ENCODE measurements at places on chromosomes 5 and 9. TPM values are rescaled to one million over a fixed set of nuclear protein-coding genes. Genes with fewer than 3 reads are reported as not detected.

TMEM252 gene
- not detected for total RNA-seq

DNA sequence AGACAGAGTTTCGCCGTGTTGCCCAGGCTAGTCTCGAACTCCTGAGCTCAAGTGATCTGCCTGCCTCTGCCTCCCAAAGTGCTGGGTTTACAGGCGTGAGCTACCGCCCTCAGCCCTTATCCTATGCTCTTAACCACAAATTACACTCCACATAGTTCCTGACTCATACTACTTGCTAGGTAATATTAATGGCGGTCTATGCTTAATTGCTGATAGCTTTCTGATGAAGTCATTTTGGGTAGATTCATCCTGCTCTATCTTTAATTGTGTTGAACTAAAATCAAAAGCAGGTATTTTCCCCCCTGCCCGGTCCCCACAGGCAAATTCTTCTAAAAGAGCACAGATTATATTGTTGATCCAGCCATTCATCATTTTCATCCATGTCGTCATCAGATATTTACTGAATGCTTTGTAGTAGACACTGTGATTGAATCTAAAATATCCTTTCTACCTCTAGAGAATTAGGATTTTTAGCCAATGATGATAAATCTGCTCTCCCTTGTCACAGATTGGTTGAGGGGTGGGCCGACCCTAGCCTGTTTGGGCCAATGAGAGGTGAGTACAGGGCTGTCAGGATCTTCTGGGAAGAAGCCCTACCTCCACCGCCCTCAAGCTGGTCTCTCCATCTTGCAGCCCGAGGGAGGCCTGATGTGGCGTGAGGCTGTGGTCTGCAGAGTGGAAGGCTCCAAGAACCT is 144.8 kb downstream of the NR3C1 start:
- DNase-seq, result no peak

LIX1 gene
- not detected for total RNA-seq

RASGRF2 gene
- total RNA-seq, result 25.9 TPM

DNA sequence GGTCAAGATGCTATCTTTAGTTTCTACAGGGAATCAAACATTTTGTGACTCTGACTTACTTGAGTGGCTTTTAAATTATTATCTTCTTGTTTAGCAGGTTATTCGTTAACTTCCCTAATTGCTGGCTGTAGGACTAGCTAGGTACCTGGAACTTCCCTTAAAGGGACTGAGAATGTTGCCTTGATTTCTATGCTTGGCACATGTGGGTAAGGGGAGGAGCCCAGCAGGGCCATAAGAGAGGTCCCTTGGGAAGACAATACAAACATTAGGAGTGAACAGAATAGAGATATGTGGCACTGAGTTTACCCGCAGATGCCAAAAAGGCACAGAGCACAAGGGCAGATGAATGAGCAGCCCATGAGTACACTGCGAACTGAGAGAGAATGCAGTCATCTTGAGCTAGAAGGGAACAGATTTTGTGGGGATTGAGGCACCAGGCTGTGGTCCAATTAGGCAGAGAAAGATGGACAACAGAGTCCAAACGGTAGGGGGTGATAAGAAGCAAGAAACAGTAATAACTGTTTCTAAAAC is 9.8 kb downstream of the CKMT2 start:
- no peak for DNase-seq

- DNase-seq, result no peak
These were observed 1.7 kb downstream of the GRIN3A start for GRCh38 chr9:101736717-101737116.

DNA sequence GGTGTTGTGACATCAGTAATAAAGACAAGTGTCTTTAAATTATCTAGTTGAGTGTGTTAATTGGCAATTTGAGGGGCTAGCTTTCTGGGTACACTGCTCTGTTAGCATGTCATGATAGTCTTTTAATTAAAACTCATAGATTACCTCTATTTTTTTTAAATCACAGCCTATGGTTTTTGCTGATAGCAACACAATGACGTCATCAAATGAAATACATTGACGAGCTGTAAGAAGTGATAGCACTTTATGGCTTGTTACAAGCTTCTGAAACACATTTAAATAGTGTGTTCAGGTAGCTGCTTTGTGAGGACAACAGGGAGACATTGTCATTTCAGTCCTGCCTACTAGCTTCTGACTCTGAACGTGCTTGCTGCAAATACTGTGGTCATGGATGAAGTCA is 600.5 kb upstream of the EDIL3 start:
- no peak for DNase-seq

PCDHGB3 gene
- total RNA-seq, result 0.62 TPM

GRCh38 chr5:151738125-151738848 is 20.1 kb downstream of the ATOX1 start:
- no peak for DNase-seq

DNA sequence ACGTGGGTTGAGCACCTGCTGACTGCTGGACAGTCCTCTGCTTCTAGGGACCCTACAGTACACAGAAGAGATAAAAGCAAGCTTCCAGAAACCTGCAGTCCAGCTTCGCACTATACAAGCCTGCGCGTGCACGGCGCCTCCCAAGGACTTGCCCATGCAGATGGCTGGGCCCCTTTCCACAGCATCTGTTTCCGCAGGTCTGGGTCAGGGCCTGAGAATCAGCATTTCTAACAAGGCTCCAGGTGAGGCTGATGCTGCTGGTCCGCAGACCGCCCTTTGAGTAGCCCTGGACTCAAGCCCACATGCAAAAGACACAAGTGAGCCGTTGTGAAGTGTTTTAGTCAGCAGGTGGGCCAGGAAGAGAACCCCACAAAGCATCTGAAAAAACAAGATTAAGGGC is 133.1 kb downstream of the HSD17B3 start:
- DNase-seq, result no peak

PDCD1LG2 gene
- total RNA-seq, result 0.40 TPM

- no peak for DNase-seq
These were observed 11.7 kb downstream of the PRUNE2 start for GRCh38 chr9:76894198-76894597.

DNA sequence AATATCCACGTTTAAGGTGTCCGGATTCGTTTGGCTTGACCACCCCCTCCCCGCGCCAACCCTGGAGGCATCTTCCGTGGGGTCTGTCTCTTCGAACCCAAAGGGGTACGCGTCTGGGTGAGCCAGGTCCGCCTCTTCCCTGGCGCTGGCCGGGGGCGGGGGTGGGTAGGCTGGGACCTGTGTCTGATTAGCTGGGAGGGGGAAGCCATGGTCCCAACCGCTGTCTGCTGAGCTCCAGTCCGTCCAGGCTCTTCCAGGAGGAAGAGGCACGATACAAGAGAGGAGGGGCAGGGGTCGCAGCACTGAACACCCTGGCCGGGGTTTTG is at the start of gene LVRN:
Gene LVRN (plus strand): TSS at position 237 of the 326 bp plus-strand sequence. CDS start 143 bp downstream, outside the sequence.
- no peak for DNase-seq

GRCh38 chr5:15598294-15598902 is 98.4 kb downstream of the FBXL7 start:
- no peak for DNase-seq

- no peak for DNase-seq
These were observed 45.6 kb downstream of the NNT start for GRCh38 chr5:43648499-43649124.

DNA sequence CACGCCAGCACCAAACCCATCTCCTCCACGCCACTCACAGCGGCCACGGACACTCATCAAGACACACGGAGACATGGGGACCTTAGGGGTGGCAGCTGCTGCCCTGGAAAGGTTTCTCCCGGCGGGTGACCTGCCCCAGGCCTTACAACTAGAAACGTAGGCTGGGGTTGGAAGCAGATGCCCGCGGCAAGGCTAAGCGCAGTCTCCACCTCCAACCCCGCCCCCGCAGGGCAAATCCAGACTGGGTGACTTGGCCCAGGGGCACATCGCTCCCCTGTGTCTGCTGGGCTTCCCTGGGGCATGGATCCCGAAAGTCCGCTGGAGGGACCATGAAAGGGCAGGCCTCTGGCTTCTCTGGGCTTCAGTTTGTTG is 12.0 kb upstream of the ASS1 start:
- no peak for DNase-seq

PDLIM4 gene
- total RNA-seq, result not detected

DNA sequence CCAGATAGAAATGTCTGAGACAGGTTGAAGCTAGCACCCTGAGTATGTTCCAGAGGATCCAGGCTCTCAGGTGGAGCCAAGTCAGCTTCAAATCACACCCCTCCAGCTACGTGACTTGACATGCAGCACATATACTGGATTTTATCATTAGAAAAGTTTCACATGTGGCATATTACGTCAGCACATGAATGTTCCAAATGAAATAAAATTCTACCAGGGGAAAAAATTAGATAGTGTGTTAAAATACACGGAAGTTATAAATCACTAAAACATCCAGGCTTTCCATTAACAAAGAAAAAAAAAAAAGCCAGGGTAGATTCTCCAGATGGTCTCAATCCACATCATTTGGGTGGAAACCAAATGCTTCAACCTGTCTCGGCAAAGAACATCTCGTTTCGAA is 251.6 kb downstream of the MPDZ start:
- DNase-seq, result no peak

ROR2 gene
- 0.07 TPM for total RNA-seq

DNA sequence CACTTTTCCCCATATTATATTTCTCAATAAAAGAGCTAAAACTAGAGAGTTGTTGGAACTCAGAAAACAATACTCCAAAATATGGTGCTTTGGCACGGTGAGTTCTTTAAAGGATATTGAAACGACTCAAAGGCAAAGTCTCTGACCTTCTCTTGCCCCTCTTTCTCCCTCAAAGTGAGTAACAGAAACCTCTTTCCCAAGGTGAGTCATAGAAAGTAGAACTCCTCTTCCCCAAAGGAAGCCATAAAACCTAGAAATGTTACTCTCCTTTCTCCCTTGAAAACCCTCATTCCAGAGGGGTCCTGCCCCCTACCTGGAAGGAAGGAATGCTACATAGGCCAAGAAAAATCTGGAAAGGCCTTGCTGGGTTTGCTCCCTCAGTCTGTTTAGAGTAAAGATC is 47.5 kb downstream of the RAPGEF6 start:
- no peak for DNase-seq

CD72 gene
- 4.9 TPM for total RNA-seq

GRCh38 chr5:179802950-179803562 is 3.6 kb downstream of the MGAT4B start:
- no peak for DNase-seq

DNA sequence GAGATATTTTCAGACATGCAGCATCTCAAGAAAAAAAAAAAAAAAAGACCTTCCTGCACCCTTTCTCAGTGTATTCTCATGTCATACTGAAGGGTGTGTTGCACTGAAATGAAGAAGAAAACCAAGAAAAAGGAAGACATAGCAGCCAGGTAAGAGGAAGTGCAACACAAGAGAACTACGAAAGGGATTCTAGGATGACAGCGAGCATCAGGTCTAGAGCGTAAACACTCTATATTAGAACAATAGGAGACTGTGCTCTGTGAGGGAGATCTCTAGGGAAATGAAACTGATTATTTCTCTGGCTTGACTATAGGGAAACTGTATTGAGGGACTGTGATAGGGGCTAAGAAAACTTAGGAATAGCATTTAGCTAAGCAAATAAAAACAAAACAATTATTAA is 30.0 kb downstream of the BTF3 start:
- DNase-seq, result no peak

- no peak for DNase-seq
These were observed 1.2 kb downstream of the AP3S1 start for GRCh38 chr5:115842952-115843351.

OBP2B gene
- total RNA-seq, result not detected
